ENCODE measurements at places on chromosomes 12 and 14.

- DNase-seq: no peak
Observed at GRCh38 chr12:4767186-4767585, 47.0 kb downstream of the GALNT8 start.

- DNase-seq: no peak
Observed at GRCh38 chr14:95221531-95221930, 64.2 kb upstream of the DICER1 start.

DNA sequence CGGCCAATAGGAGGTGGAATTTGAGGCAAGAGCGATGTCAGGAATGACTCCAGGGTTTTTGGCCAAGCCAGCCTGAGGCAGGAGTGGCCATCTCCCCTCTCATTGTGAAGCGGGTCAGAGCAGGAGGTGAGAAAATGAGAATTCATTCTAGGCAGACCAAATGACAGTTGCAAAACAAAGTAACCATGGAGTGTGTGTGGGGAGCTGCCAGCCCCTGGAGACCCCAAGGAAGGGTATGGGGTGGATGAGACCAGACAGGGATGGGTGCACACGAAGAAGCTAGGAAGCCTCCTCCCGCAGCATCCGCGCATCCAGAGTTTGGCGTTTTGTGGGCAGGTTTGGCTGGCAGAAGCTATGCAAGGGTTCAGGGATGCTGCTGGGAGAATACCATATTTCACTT lies 38.8 kb downstream of the FZD10 start:
- no peak for DNase-seq

- DNase-seq: no peak
Observed at GRCh38 chr12:106760184-106760531, 14.3 kb upstream of the RIC8B start.

DNA sequence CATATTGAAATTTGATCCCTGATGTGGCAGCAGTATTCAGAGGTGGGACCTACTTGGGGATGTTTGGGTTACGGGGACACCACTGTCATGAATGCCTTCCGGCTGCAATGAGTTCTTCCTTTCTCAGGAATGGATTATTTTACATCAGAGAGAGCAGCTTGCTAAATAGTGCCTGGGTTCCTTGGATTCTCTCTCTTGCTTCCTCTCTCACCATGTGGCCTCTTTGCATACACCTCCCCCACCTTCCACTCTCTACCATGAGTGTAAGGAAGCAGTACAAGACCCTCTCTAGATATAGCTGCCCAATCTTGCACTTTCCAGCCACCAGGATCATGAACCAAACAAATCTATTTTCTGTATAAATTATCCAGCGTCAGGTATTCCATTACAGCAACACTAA lies 15.4 kb upstream of the SCAF11 start:
- DNase-seq: no peak

GRCh38 chr12:82698708-82699564 lies 12.2 kb downstream of the TMTC2 start:
- no peak for DNase-seq

GRCh38 chr12:117533687-117534086 lies 172.3 kb upstream of the NOS1 start:
- DNase-seq: no peak

- DNase-seq: no peak
Observed at GRCh38 chr14:104315169-104315568, 176.8 kb downstream of the KIF26A start.

DNA sequence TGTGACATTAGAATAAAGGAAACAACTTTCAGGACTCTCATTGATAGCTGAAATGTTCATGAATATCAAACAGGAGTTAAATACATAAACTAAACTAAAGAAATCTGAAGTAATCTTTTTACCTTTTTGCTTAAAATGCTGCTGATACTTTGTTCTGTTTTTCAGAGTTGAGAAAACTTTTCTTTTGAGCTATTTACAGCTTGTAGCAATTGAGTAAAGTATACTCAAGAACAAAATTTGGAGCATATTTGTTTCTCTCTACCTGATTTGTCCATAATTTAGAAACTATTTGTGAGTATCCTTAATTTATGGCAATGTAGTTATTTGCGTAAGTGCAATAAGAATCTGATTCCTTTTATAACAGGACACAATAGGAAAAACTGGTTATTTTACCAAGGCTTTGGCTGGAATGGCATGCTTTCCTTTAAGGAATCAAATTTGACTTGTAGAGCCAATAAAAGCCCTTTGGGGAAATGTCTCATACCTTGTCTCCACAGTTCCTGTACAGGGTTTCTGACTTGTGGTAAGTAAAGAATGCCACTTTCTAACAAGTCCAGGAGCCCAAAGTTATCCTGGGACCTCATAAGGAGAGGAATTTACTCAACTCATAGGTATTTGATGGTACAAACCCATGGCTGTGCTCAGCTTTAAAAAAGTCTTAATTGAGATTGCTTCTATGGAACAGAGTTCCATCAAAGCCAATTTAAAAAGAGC lies 195.7 kb downstream of the TMEM117 start:
- DNase-seq: no peak

DNA sequence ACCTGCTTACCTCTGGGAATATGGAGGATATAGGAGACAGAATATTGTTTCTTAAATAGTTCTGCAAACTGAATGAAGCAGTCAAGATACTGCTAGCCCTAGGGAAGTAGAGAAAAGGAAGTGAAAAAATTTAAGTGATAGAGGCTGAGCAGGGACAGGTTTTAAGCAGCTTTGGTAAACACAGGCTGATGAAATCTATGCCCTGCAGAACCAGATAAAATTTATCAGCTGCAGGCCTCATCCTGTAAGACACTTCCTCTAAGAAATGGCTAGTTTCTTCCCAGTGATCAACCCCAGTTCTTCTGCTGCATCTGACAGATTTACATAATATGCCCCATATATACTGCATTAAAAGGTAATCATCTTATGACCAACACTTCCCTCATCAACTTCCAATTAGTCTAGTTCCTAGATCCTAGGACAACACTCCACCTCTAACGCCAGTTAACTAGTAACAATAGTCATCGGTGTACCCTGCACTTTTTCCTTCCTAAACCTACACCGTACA lies 1.3 kb upstream of the ESYT1 start:
- DNase-seq: no peak

DNA sequence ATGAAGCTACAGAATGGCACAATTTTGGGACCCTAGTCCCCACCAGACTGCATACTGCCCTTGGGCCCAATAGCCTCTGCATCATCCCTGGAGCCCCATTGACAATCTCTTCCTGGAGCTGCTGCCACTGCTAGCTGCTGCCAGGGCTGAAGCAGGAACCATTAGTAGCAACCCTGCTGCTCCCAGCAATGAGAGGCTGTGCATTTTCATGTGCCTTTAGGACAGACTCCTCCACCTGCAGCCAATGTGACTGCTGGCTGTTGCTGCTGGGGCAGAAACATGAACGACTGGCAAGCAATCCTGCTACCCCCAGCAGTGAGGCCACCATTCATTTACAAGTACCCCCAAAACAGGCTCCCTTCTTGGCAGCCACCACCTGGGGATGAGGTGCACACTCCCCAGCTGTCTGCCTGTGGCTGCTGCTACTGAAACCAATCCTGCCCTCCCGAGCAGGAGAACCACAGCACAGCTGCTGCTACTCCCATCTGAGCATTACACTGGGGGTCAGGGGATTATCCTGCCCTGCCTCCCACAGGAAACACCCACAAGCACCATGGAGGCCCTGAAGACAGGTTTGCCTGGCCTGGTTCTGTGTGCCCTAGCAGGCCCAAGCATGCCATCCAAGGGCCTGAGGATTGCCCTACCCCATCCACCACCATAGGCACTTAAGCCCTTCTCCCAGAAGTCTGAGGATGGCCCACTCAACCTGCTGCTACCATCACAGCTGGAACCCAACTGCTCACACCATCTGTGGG lies 181.0 kb downstream of the MYRFL start:
- DNase-seq: no peak

DNA sequence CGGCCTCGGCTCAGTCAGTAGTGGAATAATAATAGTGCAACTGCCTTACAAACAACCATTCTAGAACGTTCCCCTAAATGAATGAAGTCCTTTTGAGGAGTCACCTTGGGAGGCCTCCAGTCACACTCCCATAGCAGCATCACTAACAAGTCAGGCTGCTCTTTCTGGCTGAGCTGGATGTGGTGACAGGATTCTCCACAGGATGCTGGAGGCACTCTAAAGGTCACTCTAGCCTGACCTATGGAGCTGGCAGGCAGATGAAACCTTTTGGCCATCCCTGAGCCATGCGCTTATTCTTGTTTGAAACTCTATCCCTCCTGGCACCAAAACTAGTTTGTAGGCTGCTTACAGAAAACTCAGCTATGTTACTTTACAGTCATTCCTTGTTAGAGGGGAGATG lies 17.9 kb upstream of the TFCP2 start:
- no peak for DNase-seq

- DNase-seq: no peak
Observed at GRCh38 chr14:57530571-57530970, 36.9 kb upstream of the CCDC198 start.

DNA sequence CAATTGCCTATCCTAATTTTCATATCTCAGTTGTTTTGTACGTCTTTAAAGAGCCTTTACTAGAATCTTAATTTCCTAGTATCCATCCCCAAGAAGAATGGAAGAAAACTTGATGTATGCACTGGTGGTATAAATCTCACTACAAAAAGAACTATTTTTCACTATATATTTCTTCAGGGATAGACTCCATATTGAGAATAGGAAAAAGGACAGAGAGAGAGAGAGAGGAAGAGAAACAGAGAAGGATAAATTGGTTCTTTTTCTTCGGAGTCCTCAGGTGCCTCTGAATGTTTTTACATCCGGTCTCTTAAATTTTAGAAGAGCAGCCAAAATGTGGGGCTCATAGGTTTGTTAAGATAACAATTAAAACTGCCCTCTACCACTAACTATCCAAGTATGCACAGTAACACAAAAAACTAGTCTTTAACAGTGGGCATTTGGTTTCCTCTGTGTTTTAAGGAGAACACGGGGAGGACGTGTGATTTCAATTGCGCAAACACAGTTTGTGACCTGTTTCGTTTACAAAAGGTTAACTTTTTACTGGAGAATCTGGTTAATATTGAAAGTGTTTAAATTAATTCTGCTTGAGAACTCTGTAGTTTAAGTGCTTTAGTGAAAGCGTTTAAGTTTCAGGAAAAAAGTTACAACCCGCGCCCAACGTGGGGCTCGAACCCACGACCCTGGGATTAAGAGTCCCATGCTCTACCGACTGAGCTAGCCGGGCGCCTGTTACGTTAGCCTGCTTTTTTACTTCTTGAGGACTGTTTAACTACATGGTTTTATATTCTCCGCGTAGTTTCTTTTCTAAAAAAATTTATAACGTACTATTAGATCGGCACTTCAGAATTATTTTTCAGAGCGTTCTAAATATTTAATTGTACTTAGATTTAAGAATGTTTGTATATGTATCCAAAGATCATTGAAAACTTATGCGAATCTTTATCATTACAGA lies 5.1 kb upstream of the PSMA3 start:
- DNase-seq: peak; percentile 67

- DNase-seq: no peak
Observed at GRCh38 chr14:29098656-29099055, 332.1 kb downstream of the FOXG1 start.

GRCh38 chr12:131704509-131704908 lies 6.4 kb upstream of the SFSWAP start:
- DNase-seq: no peak

DNA sequence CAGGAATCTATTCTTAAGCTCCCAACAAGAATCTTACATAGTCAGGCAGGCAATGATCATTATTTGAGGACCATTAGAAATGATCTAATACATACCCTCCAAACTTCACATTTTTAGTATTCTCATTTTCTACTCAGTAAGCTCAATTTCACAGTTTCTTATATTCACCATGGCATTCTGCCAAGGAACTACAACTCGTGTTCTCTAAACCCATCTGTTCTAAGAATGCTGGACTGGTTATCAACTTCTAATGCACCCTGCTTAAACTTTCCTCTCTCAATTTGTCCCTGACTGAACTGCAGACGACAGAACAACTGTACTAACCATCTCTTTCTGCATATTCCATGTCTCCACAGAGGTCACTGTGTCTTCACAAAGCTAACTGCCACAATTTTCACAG lies 58.6 kb downstream of the GXYLT1 start:
- no peak for DNase-seq

DNA sequence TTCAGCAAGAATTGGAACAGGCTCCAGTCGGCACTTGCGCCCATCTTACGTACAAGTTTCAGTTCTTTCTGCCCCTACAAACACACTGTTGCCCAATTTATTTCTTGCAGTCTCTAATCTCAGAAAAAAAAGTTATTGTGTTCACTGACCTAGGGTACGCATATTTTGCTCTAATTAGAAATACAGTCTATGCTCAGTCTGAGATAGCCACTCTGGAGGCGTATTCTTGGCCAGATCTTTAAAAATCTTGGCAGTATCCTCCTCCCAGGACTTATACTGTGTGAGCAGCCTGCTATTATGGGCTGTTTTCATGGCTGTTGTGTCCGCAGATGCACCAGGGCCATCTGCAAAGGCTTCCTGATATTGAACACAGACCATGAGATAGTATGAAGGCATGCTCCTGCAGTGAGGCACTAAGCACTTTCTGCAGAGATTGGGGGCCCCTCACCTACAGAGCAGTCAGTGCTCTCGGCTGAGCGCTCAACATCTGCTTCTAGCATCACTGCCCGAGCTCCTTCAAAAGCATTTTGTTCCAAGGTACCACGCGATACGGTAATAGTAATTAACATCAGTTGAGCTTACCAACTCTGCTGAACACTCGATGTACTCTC lies 57.9 kb downstream of the PPM1H start:
- DNase-seq: no peak

DNA sequence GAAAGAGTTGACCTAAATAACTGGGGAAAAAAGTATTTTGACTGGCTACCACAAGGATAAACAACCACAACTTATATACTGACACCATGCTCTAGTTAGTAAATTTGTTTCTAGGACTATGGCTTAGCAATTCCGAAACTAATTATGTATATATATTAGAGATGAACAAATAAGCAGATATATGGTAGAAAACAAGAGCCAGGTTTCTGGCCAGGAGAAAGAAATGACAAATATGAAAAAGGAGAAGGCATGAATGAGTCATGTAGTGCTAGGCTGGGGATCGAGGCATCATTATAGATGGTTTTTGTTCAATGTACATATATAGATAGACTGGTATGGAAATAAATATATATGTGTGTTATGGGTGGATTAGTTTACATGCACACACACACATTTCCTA lies 5.5 kb upstream of the LRRC74A start:
- DNase-seq: no peak

- DNase-seq: no peak
Observed at GRCh38 chr14:68493152-68493911, 299.5 kb downstream of the ZFP36L1 start.

DNA sequence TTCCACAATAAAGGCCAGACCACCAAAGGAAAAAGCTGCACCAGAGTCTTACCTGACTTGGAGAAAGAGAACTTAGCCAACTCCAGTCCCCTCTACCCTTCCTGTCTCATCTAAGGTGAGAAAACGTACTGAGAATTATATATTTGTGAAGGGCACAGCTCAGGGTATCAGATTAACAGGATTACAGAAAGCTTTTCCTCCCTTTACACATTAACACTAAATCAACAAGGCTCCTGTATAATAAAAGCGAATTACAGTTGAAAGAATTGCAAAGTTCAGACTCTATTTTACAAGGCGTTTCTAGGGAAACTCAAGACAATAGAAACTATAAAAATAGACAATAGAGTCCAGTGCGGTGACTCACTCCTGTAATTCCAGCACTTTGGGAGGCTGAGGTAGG lies 82.7 kb upstream of the RPL10L start:
- DNase-seq: no peak

Data from stimulated activated CD4-positive, alpha-beta T cell treated with anti-CD3 and anti-CD28 coated beads, Interleukin-12 subunit alpha, Interleukin-12 subunit beta, amount 100 ng/mL, for 24 hours (primary cell).